ENCODE measurements at places on chromosomes 13 and 19. TPM values are rescaled to one million over a fixed set of nuclear protein-coding genes. Genes with fewer than 3 reads are reported as not detected.
A peak's percentile ranks its signal among the peaks of the same experiment; 100 is the strongest.

DNA sequence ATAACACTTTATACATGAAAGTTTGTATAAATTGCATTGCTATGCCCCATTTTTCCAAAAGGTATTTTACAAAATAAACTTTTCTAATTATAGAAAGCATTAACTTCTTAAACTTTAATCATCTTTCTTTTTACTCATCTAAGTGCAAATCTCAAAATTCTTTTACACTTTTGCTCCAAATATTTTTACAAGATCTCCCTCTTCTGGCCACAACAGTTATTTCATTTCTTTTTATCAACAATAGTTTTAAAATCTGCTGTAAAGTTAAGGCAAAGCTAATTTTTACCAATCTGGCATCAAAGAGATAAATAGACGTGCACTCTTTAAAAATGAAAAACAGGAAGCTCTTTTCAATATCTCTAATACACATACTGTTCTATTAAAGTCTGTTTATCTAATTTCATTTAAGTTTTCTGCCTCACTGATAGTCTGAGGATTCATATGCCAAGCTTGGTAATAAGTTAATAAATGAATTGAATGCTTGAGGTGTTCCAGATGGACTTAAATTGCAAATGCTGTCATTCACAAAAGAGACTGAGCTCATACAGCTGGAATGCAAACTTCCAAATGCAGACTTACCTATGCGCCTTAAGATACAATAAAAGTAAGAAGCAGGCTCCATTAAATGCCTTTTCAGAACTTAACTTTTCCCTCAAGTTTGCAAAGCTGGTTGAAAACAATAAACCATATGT is 583.0 kb upstream of the ATXN8OS start:
- no peak overlapping the region for H3K27ac ChIP-seq
- no peaks in the 10 kb centered on the region for H3K36me3 ChIP-seq
- H3K4me1 ChIP-seq, result no peaks in the 10 kb centered on the region
- H3K4me3 ChIP-seq, result no peak overlapping the region

GRCh38 chr19:368630-369024 is 24.0 kb upstream of the MIER2 start:
- peaks cover 86% of the 10 kb centered on the region for H3K27me3 ChIP-seq
- no peak overlapping the region for H3K27ac ChIP-seq
- DNase-seq, result no peak

DNA sequence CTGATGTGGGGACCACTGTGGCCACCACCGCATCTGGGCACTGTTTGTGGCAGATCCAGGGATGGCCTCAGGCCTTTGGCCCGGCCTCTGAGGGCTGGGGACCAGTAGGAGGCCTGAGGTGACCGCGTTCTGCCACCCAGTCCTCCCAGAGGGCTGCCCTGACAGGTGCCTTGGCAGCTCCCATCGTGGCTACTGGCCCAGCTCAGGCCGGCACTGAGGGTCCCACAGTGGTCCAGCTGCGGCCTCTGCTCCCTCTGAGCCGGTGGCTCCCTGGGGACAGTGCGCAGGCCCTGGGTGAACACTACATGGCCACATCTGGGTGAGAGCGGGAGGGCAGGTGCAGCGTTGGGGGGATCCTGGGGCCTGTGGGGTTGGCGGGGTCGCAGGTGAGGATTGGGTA is 61.9 kb downstream of the KDM4B start:
- no peak overlapping the region for H3K4me3 ChIP-seq
- no peak for DNase-seq
- peaks cover 73% of the 10 kb centered on the region for H3K4me1 ChIP-seq
- peaks cover 19% of the 10 kb centered on the region for H3K36me3 ChIP-seq
- H3K27me3 ChIP-seq, result no peaks in the 10 kb centered on the region
- peak overlapping the region; percentile 11 for H3K27ac ChIP-seq

- peaks cover 79% of the 10 kb centered on the region for H3K27me3 ChIP-seq
- H3K4me3 ChIP-seq, result no peak overlapping the region
- no peaks in the 10 kb centered on the region for H3K36me3 ChIP-seq
- H3K4me1 ChIP-seq, result no peaks in the 10 kb centered on the region
- H3K27ac ChIP-seq, result no peak overlapping the region
- no peak for DNase-seq
These were observed 9.9 kb downstream of the CEACAM4 start for GRCh38 chr19:41616792-41617621.

DNA sequence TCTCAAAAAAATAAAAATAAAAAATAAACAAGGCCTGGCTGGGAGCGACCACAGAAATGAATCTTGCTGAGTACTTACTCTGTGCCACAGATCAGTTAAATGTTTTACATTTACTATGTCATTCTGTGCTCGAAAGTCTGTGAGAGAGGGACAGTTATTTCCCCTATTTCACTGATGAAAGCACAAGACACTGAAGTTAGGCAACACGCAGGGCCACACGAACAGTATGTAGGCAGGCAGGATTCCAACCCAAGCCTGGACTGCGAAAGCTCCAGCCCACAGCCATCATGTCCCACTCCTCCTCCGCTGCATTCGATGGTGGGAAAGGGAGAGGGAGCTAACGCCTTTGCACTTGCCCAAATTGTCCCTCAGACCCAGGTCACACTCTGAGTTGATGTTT is 34.2 kb downstream of the RUBCNL start:
- DNase-seq, result no peak
- H3K4me1 ChIP-seq, result no peaks in the 10 kb centered on the region

DNA sequence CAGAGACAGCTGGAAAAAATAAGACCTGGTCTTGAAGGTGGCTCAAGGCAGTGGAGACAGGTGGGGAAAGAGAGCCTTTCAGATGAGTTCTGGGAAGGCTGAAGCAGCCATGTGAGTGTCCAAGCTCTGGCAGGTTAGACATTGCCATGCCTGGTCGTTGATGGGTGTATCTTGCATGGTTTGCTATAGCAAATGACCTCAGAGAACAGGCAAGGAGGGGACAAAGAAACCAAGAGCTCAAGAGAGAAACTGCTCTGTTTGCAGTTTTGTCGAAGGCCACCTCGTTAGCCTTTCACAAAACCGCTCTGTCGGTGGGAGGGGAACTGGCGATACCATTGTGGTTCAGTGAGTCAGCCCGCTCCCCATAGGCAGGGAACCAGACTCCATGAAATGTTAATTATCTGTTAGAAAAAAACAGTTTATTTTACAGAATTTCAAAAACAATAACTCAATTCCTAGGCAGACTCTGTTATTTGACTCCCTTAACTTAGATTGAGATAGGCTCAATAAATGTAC is 82.8 kb upstream of the ARGLU1 start:
- no peak for DNase-seq
- no peak overlapping the region for H3K4me3 ChIP-seq
- no peaks in the 10 kb centered on the region for H3K27me3 ChIP-seq
- peaks cover 16% of the 10 kb centered on the region for H3K4me1 ChIP-seq
- no peaks in the 10 kb centered on the region for H3K36me3 ChIP-seq

DNA sequence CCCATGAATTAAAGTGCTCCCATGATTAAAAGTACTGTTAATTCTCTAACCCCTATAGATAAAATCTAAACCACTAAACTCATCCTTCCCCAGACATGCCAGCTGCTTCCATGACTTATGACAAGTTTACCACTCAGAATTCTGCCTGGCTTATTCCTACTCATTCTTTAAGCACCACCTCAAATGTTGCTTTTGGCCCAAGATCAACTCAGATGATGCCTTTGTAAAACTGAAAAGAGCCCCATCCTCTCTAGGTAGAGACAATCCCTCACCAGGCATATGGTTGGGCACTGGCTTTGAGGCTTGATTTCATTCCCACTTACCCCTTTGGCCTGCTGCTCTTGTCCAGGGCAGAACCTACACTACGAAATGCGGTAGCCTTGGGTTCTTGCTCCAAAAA is 250.0 kb downstream of the DNAJC15 start:
- no peaks in the 10 kb centered on the region for H3K36me3 ChIP-seq
- H3K27me3 ChIP-seq, result no peaks in the 10 kb centered on the region
- peaks cover 31% of the 10 kb centered on the region for H3K4me1 ChIP-seq
- H3K27ac ChIP-seq, result no peak overlapping the region
- no peak overlapping the region for H3K4me3 ChIP-seq

The ZNF565 gene
- total RNA-seq, result 4.4 TPM

GRCh38 chr13:83201506-83201905 is 680.8 kb downstream of the SLITRK1 start:
- no peaks in the 10 kb centered on the region for H3K36me3 ChIP-seq
- no peaks in the 10 kb centered on the region for H3K27me3 ChIP-seq
- no peaks in the 10 kb centered on the region for H3K4me1 ChIP-seq
- no peak overlapping the region for H3K4me3 ChIP-seq

DNA sequence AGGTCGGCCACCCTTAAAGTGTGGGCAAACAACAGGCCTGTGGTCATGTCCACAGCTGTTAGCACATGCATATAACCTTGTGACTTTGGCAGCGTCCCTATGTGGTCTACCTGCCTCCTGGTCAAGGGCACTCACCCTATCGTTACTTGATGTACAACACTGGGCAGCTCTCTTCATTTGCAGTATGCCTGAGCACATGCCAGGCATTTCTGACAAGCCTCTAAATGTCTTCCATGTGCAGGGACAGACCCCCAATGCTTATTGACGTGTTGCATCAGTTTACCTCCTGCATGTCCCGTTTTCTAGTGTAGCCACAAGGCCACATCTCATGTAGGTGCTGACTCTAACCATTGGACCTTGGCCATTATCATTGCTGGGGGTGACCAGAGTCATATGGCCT is 731.7 kb upstream of the MIR17HG start:
- H3K4me3 ChIP-seq, result no peak overlapping the region
- DNase-seq, result no peak
- no peaks in the 10 kb centered on the region for H3K27me3 ChIP-seq
- H3K4me1 ChIP-seq, result no peaks in the 10 kb centered on the region
- H3K36me3 ChIP-seq, result no peaks in the 10 kb centered on the region

GRCh38 chr13:40961214-40961613 is 57.9 kb downstream of the ELF1 start:
- peaks cover 55% of the 10 kb centered on the region for H3K4me1 ChIP-seq
- H3K4me3 ChIP-seq, result no peak overlapping the region
- H3K27me3 ChIP-seq, result no peaks in the 10 kb centered on the region
- H3K27ac ChIP-seq, result no peak overlapping the region
- peaks cover 17% of the 10 kb centered on the region for H3K36me3 ChIP-seq

The APOE gene
- 24.1 TPM for total RNA-seq

Measured in left ventricle myocardium inferior (tissue), 1 donor.